ENCODE measurements at places on chromosomes 3 and 15.

- no peak for DNase-seq
Measured at GRCh38 chr3:17473761-17474160, 268.7 kb downstream of the TBC1D5 start.

DNA sequence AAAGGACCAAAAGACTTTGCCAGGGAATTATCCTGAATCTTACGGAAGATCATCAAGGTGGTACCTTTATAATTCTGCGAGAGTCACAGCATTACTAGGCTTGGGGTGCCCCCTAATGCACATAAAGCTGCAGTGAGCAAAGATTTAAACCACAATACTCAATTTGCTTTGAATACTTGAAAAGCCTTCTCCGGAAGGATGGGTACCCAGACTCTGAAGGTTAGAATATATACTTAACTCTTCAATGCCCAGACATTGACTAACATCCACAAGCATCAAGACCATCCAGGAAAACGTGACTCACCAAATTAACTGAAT is 117.8 kb upstream of the KCNH8 start:
- no peak for DNase-seq

DNA sequence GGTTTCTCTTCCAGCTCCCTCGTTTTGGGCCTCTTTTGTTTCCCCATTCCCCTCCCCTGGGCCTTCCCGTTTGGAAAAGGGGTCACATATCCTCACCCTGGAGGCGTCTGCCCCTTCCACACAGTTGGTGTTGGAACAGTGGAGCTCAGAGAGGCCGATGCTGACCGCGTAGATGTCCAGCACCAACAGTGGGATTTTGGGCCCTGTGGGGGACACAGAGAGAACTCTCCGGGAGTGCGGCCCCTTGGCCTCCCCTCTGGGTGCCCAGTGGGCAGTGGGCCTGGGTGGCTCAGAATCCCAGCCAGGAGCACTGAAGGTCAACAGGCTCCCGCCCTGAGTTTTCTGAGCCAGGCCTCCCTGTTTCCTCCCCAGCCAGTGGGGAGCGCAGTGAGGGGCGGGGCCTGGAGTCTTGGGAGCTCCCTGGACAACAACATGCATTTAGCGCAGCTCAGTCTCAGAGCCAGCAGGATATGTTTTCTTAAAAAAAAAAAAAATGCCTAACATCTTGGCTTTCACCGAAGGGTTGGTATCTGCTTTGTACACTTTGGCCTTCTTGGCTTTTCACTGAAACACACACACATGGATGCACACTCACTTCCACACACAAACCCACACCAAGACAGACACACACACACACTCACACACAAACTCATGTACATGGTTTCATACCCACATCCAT is 670 bp upstream of the ISLR start:
- DNase-seq, result peak; percentile 87

DNA sequence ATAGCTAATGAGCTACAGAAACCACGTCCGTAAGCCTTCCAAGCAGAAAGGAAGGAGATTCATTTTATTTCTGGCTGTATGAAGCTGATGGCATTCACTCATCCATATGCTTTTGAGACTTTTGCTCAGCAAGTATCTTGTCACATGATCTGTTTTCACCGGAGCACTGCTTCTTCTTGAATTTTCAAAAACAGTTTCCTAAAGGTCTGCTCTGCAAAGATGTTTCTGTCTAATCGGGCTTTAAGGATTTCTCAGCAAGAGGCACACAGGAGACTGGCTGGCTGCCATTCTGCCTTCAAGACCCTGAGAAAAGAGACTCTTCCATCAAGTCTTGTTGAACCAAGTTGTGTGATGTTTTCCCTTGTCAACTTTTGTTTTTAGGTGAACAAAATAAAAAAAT is 289.6 kb upstream of the LYSMD4 start:
- DNase-seq, result no peak
